ENCODE measurements at places on chromosomes 12 and 14.
A peak's percentile ranks its signal among the peaks of the same experiment; 100 is the strongest.

DNA sequence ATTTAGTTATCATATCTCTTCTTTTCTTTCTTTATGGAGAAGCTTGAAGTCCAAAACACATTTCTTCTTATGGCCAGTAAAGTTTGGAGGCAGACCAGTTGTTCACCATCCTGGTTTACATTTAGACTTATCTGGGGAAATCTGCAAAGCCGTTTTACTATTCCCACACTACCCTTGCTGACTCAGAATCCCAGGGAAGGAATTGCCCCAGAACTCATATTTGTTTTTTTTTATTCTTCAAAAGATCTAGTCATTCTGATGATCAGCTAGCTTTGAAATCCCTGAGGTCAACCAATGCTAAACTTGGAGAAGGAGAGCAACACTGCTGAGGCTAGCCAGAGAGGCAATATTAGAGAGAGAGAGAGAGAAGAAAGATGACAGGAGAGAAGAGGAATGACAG, 12.3 kb upstream of the LMO3 start:
- DNase-seq = no peak

DNA sequence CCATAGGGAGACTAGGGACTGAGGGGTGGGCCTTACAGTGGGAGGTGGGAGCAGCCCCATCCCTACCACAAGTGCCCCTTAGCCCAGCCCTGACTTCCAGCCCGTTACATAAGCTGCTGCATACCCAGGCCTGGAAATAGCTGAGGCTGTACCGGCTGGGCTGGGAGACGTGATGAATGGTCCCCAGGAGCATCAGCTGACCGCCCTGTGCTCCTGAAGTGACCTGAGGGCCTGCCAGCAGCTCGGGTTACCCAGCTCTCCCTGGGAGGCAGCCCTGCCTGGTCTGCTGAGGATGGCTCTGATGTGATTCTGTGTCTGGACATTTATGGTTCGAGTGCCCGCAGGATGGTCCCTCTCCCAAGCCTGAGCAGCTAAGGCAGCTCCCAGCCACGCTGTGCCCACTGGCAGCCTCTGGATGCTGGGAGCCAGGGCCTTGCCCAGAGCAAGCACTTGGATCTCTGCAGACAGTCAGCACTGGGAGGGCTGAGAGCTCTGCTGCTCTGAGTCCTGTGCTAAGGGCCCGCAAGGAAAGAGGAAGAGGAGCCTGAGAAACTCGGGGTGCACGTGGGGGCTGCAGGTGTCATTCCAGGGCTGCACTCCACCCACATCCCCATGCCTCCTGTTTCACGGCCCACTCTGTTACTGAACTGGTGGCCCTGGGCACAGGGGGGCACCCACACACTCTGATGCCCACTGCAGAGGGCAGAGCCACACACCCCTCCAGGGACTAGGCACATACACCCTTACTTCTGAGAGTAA, 20.5 kb downstream of the TAMALIN start:
- DNase-seq = no peak

DNA sequence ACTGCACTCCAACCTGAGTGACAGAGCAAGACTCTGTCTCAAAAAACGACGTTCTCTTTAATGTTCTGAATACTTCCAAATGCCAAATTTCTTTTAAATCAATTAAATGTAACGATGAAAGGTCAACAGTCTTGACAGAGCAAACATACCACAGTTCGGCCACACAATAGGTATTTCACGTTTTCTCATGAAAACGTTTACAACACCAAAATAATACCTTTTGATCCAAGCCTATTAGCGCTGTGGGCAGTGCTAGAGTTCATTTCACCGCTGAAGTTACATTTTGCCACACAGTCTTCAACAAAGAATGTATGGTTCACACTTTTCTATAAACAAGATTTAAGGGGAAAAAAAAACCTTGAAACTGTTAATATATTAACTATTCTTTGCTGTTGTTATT, 122.1 kb downstream of the MED13L start:
- no peak for DNase-seq

DNA sequence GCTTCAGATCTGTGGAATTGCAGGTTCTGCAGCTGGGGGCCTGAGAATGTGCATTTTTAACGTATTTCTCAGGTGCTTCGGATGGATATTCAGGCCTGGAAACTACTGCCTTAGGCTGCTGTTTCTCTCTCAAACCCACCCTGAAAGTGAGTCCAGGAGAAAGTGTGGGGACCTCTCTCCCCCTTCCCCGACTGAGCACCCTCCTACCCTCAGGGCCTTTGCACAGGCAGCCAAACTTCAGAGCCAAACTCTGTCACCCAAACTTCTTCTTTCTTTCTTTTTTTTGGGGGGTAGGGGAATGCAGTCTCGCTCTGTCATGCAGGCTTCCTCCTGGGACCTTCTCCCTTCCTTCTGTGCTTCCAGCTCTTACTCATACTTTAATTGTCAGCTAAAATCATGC, 82.4 kb upstream of the FBXO21 start:
- DNase-seq = no peak

DNA sequence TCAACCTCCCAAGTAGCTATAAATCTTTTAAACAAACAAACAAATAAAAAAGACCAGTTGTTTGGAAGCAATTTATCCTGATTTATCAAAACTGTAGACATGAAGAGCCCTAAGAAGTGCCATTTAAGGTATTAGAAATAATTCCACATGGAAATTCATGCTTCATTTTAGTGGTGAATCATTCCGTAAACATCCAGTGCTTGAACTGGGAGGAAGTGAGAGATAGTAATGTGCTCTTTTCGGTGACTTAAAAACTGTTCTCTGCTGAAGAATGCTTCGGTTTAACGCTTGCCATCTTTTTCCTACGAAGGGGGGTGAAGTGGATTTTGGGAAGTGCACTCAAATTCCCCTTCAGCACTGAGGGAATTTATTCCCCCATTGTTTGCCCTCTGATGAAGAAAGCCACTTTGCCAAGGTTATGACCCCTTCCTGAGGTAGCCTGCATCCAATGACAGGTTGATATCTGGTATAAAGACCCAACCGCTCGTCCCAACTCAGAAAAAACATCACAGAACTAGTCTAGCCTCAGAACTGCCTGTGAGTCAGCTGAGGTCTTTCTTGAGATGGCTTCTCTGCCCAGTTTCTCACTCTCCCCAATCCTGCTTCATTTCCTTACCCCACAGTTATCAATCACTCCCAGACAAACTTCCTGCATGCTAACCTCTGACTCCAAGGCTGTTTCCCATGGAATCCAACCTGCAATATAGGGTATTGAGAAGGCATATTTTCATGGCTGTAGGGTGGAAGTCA, 244.1 kb downstream of the AEBP2 start:
- peak; percentile 54 for DNase-seq

- DNase-seq = no peak
These were observed 1.1 kb downstream of the LIN52 start for GRCh38 chr14:74085828-74086227.

- peak; percentile 13 for DNase-seq
These were observed 48.1 kb downstream of the ADCK1 start for GRCh38 chr14:77848031-77848430.

DNA sequence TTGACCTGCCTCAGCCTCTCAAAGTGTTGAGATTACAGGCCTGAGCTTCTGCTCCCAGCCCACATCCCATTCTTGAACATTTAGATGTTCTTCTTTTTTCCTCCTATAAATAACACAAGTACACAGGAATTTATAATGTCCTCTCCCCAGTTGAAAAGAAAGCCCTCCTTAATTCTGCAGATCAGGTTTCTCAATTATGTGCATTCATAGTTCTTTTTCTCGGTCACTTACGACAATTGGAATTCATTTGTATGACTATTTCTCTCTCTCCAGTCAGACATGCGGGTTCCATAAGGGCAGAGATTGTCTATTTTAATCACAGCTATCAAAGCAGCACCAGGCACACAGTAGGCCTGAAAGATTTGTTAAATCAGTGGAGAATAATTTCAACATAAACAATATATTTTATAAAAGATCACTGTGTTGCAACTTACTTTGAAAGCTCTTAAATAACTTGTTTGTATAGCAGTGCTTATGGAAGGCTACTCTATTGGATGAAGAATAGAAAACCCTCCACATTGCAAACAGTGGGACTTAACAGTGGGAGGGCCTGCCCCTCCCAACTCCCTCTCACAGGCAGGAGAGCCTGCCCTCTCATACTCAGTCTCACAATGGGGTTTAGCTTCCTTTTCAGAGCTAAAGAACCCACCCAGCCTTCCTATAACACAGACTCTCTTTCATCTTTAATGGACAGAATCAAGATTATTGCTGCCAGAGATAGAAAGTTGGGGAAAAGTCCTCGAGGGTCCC, 84.1 kb upstream of the TRAF3 start:
- DNase-seq = no peak

DNA sequence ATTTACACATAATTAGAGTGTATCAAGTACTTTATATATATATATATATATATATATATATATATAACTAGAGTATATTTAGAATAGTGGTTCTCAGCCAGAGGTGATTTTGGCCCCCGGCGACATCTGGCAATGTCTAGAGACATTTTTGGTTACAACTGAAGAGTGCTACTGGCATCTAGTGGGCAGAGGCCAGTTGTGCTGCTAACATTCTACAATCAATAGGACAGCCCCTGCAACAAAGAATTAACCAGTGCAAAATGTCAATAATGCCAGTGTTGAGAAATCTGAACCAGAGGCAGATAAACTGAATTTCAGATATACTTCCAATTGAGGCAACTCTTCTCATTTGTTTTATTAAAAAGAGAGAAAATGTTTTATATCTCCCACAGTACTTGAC, 8.9 kb downstream of the GTF2A1 start:
- no peak for DNase-seq

GRCh38 chr12:98791406-98791805, 146.3 kb downstream of the APAF1 start:
- DNase-seq = no peak

DNA sequence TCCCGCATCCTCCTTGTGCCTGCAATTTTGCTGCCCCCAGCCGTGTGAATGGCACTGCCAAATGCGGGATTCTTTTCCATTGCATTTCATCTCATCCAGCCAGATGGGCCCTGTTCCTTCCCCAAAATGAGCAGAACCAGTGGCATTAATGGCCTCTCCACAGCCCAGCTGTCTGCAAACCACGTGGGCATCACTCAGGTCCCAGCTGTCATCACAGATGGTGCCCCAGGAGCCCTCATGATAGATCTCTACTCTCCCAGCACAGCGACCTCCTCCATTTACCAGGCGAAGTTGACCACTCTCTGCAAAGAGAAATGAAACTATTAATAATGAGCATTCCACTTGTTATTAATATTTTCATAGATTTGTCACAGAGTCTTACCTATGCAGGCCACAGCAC, 17.1 kb downstream of the CD163 start:
- no peak for DNase-seq

GRCh38 chr12:20351406-20351805, 16.9 kb upstream of the PDE3A start:
- no peak for DNase-seq

DNA sequence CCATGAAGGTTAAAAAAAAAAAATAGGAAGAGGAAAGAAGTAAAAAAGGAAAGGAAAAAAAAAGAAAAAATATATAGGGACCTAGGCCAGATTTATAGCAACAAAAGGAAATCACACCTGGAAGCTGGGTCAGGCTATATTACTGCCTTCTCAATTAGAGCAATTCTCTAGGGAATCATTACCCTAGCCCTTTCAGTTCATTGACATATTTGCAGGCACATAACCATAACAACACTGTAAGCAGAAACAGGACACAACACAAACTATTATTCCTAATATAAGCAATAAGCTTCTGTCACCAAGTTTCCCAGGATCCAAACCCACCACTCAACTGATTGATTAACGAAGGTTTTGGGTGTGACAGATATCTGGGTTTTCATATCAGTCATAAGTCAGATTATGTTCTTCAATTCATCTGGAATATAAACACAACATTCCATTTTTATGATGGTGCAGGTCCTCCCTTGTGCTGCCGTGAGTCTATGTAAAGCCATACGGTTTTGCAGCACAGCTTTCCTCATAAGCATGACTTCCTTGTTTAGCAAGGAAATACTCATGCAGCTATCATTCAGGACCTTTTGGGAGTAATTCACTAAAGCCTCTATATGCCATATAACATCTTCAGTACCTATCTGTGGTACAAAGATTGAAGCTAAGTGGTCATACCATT, 4.2 kb downstream of the PCNX4 start:
- peak; percentile 35 for DNase-seq

DNA sequence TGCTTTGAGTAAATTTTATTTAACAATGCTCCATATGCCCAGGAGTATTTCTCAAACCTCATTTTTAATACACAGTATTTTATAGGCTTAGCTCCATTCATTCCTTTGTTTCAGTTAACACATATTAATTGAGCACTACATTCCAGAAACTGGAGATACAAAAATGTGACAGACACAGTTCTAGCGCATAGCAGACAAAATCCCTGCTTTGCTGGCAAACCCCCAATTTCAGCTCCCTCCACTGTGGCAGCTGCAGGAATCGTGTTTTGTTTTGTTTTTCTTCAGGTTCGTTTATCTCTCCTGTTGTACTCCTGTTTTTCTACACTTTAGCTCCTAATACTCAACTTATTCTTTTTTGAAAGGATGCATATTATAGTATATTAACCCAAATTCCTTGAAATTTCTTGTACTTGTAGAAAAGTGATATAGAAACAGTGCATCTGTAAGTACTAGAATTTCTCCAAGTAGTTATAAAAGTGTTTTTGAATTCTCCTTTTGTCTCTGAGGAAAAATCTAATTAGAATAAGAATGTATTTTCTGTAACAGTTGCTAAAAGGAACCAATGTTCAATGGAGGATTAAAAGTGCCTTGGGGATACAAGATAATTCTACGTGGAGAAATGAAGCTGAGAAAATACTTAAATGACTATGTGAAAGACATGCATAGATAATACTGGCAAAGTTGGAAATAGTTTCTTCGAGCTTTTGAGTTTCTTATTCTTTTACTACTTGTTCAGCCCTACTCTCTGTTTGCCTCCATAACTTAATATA, 6.4 kb upstream of the RAB21 start:
- no peak for DNase-seq

DNA sequence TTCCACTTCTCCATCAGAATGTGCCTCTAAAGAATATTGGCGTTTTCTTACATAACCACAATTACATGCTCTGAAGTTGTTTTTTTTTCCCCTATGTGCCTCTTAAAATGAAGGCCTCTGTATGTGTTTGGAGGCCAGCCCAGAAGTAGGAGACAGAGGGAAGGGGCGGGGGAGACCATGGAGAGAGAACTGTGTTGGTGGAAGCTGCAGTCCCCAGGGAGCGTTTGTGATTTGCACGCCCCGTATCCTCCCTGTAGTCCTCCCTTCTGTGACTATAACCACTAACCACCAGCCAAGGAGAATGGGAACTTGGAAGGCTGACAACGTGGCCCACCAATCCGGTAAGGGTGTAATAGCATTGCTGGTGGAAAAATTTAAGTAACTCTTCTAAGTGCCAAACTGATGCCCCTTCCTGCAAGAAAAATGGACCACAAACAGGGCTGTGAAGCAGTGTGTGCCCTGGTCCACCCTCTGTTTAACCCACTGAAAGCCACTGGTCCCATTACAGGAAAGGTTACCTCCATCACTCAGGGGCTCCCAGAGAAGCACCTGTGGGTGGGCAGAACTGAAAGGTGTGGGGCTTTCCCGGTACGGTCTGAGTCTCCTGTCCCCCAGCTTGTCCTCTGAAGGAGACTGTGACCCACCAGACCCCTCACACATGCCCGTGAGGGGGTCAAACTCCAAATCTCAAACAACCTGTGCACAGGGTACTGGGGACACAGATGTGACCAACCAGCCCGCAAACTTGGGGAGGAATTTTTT, 36.8 kb downstream of the CCDC88C start:
- peak; percentile 27 for DNase-seq
